ENCODE measurements at places on chromosomes 12 and 14.

- DNase-seq = no peak
- no peaks in the 10 kb centered on the region for H3K27me3 ChIP-seq
- no peak overlapping the region for H3K4me3 ChIP-seq
- H3K4me1 ChIP-seq = peaks cover 13% of the 10 kb centered on the region
These were observed 148.7 kb downstream of the ETV6 start for GRCh38 chr12:11798006-11798708.

- H3K4me3 ChIP-seq = no peak overlapping the region
- H3K27me3 ChIP-seq = no peaks in the 10 kb centered on the region
- no peaks in the 10 kb centered on the region for H3K4me1 ChIP-seq
- no peak for DNase-seq
- no peak overlapping the region for H3K27ac ChIP-seq
- no peaks in the 10 kb centered on the region for H3K36me3 ChIP-seq
These were observed 23.8 kb downstream of the CNTN1 start for GRCh38 chr12:40716037-40716436.

GRCh38 chr12:43964033-43964432 is 128.2 kb downstream of the TMEM117 start:
- no peaks in the 10 kb centered on the region for H3K4me1 ChIP-seq
- no peak overlapping the region for H3K27ac ChIP-seq
- H3K27me3 ChIP-seq = no peaks in the 10 kb centered on the region
- no peaks in the 10 kb centered on the region for H3K36me3 ChIP-seq
- no peak overlapping the region for H3K4me3 ChIP-seq
- DNase-seq = no peak

DNA sequence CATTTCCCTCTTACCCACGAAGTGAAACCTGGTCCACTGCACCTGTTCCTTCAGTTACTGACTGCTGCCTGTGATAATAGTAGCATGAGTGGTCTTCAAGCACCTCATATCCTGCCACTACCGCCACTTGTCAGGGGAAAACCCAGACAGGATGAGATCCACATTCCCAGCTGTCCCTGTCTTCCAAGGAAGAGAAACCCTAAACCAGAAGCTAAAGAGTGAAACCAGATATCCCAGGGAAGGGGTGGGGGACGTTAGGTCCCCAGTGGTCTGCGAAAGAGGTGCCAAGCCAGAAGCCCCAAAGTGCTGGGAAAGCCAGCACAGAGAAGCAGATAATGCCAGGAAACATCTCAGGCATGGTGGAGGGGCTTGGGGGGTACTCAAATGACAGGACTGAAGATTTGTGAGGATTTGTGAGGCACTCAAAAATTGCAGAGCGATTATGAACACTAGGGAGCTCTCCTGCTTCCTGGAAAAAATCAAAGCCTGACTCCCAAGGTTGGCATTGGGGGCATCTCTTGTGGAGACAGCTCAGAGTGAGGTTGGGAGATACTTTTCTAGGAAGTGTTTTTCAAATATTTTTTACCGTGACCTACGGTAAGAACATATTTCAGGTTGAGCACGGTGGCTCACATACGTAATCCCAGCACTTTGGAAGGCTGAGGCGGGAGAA is 77.9 kb downstream of the TMEM30B start:
- no peaks in the 10 kb centered on the region for H3K36me3 ChIP-seq
- no peak overlapping the region for H3K27ac ChIP-seq
- DNase-seq = no peak

- H3K36me3 ChIP-seq = no peaks in the 10 kb centered on the region
- no peak overlapping the region for H3K4me3 ChIP-seq
- no peak for DNase-seq
- peaks cover 22% of the 10 kb centered on the region for H3K4me1 ChIP-seq
These were observed 37.3 kb upstream of the EML1 start for GRCh38 chr14:99755629-99756603.

- H3K4me3 ChIP-seq = no peak overlapping the region
- DNase-seq = no peak
- H3K4me1 ChIP-seq = no peaks in the 10 kb centered on the region
- no peaks in the 10 kb centered on the region for H3K36me3 ChIP-seq
- no peaks in the 10 kb centered on the region for H3K27me3 ChIP-seq
These were observed 177.2 kb upstream of the NPAS3 start for GRCh38 chr14:32761381-32761968.

DNA sequence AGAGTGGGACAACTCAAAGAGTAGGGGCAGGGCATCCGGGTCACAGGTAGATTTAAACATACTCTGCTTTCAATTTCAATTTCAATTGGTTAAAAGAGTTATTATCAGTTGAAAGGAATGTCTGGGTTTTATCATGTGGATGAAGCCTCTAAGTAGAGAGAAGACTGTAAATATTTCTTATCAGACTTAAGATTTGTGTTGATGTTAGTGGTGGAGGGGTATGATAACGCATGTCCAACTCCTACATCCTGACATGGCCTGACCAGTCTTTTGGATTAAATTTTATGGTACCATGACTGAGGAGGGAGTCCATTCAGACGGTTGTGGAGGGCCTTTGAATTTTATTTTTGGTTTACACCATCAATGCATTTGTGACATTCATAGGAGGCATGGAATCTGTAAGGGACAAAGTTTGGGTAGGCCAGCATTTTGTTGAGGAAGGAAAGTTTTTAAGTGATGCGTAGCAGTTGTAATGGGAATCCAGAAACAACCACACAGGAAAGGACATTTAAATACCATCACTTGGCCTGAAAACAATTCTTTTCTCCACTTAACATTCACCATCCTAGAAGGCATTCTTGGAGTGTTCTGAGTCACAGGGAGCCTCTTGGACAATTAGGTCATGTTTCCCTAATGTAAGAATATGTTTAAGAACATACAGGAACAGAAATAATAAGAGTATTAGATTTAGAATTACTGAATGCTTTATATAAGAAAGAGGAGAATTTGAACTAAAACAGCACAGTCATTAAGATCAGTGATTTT is 371.9 kb downstream of the ATP23 start:
- H3K27ac ChIP-seq = no peak overlapping the region
- H3K36me3 ChIP-seq = no peaks in the 10 kb centered on the region

GRCh38 chr14:73231981-73232851 is 5.1 kb upstream of the PAPLN start:
- peak overlapping the region; percentile 26 for H3K27ac ChIP-seq
- no peak for DNase-seq
- peaks cover 2% of the 10 kb centered on the region for H3K27me3 ChIP-seq
- no peak overlapping the region for H3K4me3 ChIP-seq
- H3K36me3 ChIP-seq = no peaks in the 10 kb centered on the region

DNA sequence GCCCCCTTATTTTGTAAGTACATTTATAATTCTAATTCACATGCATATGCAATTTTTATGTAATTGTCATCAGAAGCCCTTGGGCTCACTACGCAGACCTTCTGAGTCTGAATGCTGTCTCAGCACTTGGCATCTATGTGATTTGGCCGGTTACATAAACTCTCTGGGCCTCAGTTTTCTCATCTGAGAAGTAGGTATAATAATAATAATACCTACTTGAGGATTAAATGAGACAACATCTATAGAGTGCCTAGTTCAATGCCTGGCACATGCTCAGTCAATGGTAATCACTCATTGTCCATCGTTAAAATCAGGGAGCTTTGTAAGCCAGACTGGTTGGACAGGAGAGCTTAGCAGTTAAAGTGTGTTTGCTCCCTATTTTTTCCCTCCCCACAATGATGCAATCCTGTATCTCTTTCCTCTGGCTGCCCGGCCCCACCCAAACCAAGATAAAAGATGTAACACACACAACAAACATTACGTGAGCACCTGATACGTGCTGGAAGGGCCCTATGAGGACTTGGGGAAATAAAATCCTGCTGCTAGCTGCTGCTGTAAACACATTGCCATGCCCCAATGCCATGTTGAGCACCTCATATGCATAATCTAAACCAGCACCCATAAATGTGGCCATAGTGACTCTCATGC is 235.0 kb downstream of the CRADD start:
- peaks cover 15% of the 10 kb centered on the region for H3K4me1 ChIP-seq
- H3K4me3 ChIP-seq = no peak overlapping the region
- no peaks in the 10 kb centered on the region for H3K36me3 ChIP-seq
- no peaks in the 10 kb centered on the region for H3K27me3 ChIP-seq
- DNase-seq = peak; percentile 40
- H3K27ac ChIP-seq = no peak overlapping the region

- H3K27ac ChIP-seq = peak overlapping the region; percentile 93
- no peak for DNase-seq
- H3K36me3 ChIP-seq = no peaks in the 10 kb centered on the region
- H3K4me3 ChIP-seq = no peak overlapping the region
- H3K4me1 ChIP-seq = peaks cover 47% of the 10 kb centered on the region
These were observed 22.0 kb upstream of the TMED10 start for GRCh38 chr14:75198291-75198933.

DNA sequence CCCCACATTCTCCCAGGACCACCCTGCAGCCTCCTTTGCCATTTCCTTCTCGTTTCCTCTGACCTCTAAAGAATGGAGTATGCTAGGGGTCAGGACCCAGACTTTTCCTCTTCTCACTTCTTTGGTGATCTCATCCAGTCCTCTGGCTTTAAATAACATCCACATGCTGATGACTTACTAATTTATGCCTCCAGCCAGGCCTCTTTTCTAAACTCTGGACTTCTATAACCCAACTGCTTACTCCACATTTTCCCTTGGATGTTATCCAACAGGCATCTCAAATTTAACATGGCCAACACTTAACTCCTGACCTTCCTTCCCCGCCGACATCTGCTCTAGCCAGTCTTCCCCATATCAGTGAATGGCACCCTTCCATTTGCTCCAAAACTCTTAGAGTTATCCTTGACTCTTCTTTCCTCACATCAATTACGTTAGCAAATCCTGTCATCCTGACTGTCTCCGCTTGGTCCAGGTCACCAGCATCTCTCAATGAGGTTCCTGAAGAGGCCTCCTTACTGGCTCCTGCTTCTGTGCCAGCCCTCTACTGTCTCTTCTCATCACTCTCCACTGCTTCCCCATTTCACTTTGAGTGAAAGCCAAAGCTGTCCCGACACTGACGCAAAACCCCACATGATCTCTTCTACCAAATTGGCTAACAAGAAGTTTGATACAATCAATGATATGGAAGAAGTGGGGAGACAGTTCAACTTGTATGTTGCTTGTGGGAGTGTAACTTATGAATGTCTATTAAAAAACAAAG is 42.7 kb downstream of the TMBIM6 start:
- no peak overlapping the region for H3K4me3 ChIP-seq
- no peak for DNase-seq
- H3K27me3 ChIP-seq = peaks cover 11% of the 10 kb centered on the region
- H3K36me3 ChIP-seq = no peaks in the 10 kb centered on the region
- no peaks in the 10 kb centered on the region for H3K4me1 ChIP-seq

Data from large intestine (tissue), 12 donors.